HCT116 (cell line): ENCODE measurements at places on chromosomes 5 and 9. TPM values are rescaled to one million over a fixed set of nuclear protein-coding genes. Genes with fewer than 3 reads are reported as not detected.

DNA sequence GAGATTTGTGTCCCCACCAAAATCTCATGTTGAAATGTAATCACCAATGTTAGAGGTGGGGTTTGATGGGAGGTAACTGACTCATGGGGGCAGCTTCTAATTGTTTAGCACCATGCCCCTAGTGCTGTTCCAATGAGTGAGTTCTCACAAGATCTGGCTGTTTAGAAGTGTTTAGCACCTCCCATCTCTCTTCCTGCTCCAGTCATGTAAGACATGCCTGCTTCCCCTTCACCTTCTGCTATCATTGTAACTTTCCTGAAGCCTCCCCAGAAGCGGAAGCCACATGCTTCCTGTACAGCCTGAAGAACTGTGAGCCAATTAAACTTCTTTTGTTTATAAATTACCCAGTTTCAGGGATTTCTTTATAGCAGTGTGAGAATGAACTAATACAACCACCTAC, 170.5 kb downstream of the NDUFS4 start:
- no peak for DNase-seq

DNA sequence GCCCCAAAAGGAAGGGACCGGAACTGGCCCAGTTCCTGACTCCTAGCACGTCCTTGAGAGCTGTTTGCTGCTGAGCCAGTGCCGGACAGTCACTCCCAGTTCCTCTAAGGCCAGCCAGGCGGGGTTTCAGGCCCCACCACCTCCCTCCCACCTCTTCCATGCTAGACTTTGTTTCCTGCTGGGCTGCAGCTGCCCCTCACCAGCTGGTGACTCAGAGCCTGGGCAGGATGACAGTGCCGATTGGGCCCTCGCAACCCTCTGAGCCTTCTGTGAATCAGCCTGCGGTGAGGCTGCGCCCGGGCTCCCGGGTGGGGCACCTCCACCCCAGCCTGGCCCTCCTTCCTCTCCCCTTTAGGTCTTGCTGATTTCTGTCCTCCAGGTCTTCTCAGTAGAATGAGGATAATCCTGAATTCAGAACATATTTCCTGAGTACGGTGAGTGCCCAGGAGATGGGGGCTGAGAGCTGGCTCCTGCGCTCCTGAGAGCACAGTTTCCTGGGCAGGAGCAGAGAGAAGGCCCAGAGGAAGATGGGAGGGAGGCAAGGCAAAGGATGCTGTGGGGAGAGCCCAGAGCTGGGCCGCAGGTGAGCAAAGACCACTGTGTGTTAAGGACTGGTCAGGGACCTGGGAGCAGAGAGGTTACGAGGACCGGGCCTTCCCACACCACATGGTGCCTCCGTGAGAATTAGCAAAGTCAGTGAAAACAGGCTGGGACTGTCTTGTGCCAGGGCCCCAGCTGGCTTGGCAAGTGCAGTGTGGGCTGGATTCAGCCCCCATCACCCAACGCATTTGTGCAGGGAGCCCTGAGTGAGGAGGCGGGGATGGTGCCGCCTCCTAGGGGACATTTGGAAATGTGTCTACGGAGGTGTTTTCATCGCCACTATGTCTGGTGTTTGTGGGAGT, 32.9 kb upstream of the STXBP1 start:
- DNase-seq = peak; percentile 91

DNA sequence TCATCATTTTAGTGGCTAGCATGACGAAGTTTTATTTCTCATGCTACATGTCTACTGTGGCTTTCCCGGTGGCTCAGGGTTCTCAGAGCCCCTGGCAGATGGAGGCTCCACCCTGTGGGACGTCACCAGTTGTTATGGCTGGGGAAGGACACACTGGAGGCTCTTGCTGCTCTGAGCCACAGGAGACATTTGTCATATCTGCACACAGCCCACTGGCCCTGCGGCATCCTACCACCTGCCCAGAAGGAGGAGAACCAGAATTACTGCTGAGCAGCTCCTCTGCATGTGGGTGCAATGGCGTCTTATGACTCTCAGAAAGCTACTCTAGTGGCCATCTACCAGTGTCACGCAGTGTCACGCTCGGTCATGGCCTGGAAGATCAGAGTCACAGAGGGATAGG, 6.6 kb downstream of the OR13J1 start:
- no peak for DNase-seq

DNA sequence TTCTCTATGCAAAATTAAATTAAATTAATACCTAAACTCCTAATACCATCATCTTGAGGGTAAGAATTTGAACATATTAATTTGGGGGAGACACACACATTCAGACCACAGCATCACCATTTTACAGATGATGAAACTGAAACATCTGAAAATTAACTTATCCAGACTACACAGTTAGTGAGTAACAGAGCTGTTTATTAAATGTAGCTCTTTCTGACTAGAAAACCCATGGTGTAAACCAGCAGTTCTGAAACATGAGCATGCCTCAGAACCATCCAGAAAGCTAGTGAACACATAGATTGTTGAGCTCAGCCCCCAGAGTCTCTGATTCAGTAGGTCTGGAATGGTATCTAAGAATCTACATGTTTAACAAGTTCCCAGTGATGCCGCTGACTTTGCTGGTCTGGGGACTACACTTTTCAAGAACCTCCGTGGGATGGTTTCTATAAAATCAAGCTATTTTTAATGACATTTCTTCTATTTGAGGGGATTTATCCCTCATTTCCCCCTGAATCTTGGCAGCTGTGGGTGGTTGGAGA, 113.5 kb downstream of the RORB start:
- no peak for DNase-seq

DNA sequence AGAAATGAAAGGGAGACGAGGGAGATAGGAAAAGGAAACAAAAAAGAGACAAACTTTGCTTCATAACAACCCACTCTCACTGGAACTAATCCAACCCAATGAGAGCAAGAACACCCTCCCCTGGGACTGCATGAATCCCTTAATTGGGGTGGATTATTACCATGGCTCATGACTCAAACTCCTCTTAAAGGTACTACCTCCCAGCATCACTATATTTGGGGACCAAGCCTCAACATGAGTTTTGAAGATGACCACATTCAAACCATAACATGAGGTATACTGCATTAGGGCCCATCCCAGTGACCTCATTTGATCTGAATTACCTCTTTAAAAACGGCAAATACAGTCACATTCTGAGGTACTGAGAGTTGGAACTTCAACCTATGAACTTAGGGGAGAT, 8.0 kb downstream of the MTAP start:
- no peak for DNase-seq

DNA sequence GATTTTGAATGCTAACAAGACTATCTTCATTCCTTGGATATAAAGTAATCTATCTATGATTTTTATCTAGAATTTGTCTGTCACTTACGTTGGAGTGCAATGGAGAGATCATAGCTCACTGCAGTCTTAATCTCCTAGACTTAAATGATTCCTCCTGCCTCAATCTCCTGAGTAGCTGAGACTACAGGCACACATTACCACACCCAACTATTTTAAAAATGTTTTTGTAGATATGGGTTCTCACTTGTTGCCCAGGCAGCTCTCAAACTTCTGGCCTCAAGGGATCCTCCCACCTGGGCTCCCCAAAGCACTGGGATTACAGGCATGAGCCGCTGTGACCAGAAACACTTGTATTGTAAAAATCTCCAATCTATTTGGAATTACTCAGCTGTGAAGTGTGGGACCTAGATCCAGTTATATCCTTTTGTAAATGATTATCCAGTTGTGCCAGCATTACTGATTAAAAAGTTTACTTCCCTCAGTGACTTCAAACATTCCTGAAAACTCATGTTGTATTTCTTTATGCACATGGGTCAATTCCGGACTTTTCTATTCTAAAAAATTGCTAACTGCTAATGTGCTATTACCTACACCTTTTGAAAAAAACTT, 1793.8 kb upstream of the WWC1 start:
- DNase-seq = no peak

DNA sequence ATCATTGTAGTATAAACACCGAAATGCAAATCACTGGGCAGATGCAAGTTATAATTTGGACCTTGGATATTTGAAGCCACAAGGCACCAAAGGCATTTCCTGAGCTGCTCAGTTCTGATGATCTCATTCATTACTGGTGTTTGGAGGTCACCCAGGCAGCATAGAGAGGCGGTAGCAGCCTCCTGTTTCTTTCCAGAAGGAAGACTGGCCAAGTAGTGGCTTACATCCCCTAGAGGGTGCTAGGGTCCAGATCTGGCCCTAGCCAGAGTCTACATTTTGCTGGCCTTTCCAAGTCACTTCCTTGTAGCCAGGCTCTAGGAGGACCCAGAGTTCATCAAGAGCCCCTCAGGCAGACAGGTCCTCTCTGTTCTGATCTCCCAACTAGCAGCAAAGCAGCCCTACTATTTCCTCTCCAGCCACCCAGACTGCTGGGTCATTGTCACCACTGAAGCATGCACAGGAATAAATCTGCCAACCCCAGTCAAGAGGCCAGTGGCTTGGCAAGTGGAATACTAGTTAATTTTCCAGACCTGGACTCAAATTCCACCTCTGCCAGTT, 33.4 kb upstream of the TTC1 start:
- DNase-seq = peak; percentile 41

DNA sequence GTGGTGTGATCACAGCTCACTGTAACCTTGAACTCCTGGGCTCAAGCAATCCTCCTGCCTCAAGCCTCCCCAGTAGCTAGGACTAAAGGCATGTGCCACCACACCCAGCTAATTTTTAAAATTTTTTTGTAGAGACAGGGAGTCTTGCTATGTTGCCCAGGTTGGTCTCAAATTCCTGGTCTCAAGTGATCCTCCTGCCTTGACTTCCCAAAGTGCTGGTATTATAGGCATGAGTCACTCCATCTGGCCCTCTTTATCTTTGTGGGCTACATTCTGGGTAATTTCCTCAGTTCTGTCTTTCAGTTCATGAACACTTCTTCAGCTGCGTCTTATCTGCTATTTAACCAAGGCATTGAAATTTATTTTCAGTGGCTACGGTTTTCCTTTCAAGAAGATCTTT, 196.6 kb upstream of the IER5L start:
- DNase-seq = no peak

- DNase-seq = no peak
These were observed 115.5 kb upstream of the ABCA1 start for GRCh38 chr9:105043370-105043936.

DNA sequence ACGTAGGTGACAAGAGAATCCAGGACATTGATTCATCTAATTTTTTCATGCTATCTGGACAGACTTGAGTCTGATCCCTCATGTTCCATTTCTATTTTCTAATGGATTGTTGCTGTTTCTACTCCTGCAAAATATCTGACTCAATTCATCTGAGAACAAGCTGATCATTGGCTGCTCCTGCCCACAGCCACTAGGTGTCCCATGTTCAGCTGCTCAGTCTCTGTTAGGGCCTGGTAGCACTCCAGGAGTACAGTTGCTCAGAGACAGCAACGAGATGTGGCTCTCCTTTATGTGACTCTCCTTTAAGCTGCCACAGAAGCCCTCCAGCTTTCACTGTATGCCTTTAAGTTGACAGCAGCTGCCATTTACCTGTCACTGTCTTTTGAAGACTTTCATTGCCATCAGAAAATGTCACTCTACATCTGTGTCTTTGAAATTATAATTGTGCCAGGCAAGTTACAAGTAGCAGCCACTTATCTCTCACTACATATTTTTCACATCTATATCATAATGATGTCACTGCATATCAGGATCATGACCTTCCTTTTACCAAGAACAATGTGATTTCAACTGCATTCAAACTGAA, 1944.2 kb upstream of the NUDT12 start:
- DNase-seq = peak; percentile 16

DNA sequence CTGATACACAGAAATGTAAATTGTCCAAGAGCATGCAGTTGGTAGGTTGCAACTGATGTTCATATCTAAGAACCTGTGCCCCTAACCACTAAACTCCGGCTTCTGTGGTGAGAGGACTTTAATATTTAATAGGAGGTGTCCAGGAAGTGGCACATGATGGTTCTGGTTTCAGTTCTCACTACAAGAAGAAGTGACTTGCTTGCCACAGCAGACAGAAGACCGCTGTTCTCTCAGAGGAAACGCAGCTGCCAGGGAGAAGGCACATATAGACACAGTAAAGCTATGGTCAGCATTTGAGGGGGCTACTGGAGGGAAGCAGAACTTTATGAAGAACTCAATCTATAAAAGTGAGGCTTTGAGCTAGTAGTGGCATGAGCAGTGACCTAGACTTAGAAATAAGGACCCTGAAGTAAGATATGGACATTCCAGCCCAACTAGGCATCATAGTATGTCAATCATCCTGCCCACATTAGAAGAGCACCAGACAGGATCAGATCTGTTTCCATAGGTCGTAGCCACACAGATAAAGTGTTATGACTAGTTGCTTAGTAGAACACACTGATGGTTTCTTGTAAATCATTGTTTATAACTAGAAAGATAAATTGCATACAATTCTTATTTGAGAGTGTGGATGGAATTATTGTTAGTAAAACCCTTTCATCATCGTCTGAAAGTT, 36.4 kb upstream of the DAB2 start:
- DNase-seq = no peak

GRCh38 chr5:109105631-109106267, 304.0 kb downstream of the PJA2 start:
- no peak for DNase-seq

DNA sequence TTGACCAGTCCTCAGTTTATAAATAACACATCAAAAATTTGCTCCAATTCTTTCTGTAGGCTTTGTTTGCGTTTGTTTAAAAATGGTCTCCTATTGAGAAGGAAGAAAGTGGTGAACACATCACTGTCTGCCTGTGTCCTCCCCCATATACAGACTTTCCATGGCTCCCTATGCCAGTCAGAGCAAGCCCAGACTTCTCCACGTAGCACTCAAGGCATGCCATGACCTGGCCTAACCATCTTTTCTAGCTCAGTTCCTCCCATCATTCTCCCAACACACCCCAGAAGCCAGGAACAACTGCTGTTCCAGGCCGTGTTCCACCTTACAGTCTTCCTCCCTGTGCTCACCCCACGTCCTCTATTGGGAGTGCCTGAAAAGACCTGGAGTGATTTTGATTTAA, 129.6 kb upstream of the ZNF618 start:
- DNase-seq = no peak

- no peak for DNase-seq
These were observed 2.2 kb downstream of the GPX3 start for GRCh38 chr5:151022511-151023018.

GRCh38 chr5:3596261-3596825, 711 bp downstream of the IRX1 start:
- DNase-seq = no peak

GRCh38 chr5:29213475-29213874, 1980.0 kb upstream of the CDH6 start:
- no peak for DNase-seq

DNA sequence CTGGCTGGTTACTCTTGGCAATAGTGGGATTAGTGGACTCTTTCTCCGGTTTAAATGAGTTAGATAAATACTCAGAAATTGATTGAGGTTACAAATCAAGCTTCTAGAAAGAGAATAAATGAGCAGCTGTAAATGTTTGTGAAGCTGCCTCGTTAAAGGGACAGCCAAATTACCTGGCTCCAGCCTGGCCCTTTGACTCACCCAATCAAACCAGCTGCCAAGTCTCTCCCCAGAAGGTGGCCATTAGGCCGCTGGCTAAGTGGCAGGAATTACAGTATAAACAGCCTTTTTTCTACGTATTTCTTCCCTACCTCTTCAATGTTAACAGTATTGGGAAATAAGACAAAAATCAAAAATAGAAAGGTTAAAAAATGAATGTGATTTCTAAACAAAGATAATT, 46.0 kb upstream of the SRFBP1 start:
- DNase-seq = no peak

Gene VLDLR
- 0.17 TPM for total RNA-seq

Gene ELOVL7
- 20.0 TPM for total RNA-seq

Gene SOHLH1
- total RNA-seq = not detected

Gene UBE2B
- 91.9 TPM for total RNA-seq

Gene SEMA6A
- 6.7 TPM for total RNA-seq

Gene SUSD3
- total RNA-seq = 11.3 TPM

Gene UBE2D2
- total RNA-seq = 140 TPM

Gene GOLGA2
- total RNA-seq = 67.0 TPM

Gene BAAT
- 0.25 TPM for total RNA-seq
